Nephron progenitor cell (in vitro differentiated cells): ENCODE measurements at places on chromosomes 12 and 14.

DNA sequence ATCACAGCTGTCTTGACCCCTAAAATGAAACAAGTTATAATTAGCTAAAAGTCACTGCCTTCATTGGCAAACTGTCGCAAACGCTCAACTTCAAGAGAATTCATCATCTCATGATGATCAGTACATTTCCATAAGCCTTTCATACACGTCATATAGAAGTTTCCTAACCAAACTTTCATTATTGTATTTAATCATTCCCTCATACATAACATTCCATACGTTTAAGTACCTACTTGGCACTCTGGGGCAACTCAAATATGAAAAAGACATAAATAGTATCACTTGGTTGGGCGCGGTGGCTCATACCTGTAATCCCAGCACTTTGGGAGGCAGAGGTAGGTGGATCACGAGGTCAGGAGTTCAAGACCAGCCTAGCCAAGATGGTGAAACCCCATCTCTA, 12.4 kb upstream of the PPP2R5E start:
- no peak for DNase-seq
- H3K27me3 ChIP-seq = peaks cover 17% of the 10 kb centered on the region
- peaks cover 5% of the 10 kb centered on the region for H3K4me1 ChIP-seq
- no peak overlapping the region for H3K27ac ChIP-seq

- H3K27ac ChIP-seq = no peak overlapping the region
- H3K4me1 ChIP-seq = no peaks in the 10 kb centered on the region
Observed at GRCh38 chr14:75205591-75205990, 29.2 kb upstream of the TMED10 start.

GRCh38 chr14:56552615-56553014, 27.0 kb upstream of the TMEM260 start:
- no peak overlapping the region for H3K27ac ChIP-seq
- peaks cover 22% of the 10 kb centered on the region for H3K27me3 ChIP-seq
- no peaks in the 10 kb centered on the region for H3K36me3 ChIP-seq

GRCh38 chr12:118436002-118436730, 59.8 kb downstream of the SUDS3 start:
- no peak overlapping the region for H3K27ac ChIP-seq

GRCh38 chr12:107469011-107469410, 216.6 kb upstream of the PWP1 start:
- no peaks in the 10 kb centered on the region for H3K36me3 ChIP-seq
- no peak overlapping the region for H3K4me3 ChIP-seq
- H3K27me3 ChIP-seq = peaks cover 32% of the 10 kb centered on the region
- no peak for DNase-seq
- H3K4me1 ChIP-seq = peaks cover 52% of the 10 kb centered on the region
- no peak overlapping the region for H3K27ac ChIP-seq

DNA sequence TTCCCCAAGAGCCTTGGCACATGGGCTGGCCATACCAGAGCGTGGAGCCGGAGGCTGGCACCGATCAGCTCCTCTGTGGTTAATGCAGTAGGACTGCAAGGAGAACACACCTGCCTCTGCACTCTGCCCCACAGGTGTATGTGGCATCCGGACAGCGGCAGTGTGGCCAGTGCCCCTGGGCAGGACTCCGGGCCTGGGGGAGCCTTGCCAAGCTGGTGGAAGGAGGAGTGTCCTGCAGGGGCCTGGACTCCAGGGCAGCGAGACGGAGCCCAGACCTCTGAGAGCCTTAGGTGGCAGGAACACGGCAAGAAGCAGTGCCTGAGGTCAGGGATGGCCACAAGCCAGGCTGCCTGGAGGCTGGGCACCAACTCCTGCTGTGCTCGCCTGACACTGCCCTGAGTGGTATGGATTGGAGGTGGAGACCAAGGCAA, 5.3 kb upstream of the BEGAIN start:
- no peak overlapping the region for H3K4me3 ChIP-seq
- DNase-seq = no peak
- peaks cover 18% of the 10 kb centered on the region for H3K4me1 ChIP-seq
- H3K36me3 ChIP-seq = no peaks in the 10 kb centered on the region

- DNase-seq = no peak
- no peaks in the 10 kb centered on the region for H3K4me1 ChIP-seq
- H3K27ac ChIP-seq = no peak overlapping the region
- no peaks in the 10 kb centered on the region for H3K27me3 ChIP-seq
Observed at GRCh38 chr12:78275886-78276285, 445.2 kb downstream of the NAV3 start.

DNA sequence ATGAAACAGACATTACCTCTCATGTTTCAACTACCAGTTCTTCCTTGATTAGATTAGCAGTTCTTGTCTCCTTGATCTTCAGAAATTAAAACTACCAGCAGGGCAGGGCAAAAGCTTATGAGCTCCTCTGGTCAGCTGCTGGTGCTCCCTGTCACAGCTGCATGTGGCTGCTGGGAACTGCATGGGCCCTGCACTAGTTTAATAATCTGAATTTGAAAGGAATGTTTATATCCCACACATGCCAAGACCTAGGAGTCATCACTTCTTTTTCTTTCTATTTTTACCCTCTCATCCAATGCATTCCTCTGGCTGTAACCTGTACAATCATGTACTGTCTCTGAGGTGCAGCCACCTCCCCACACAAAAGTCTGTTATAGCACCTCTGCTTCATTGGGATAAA, 73.9 kb downstream of the ARMH4 start:
- H3K36me3 ChIP-seq = no peaks in the 10 kb centered on the region
- no peak overlapping the region for H3K4me3 ChIP-seq
- peaks cover 10% of the 10 kb centered on the region for H3K27me3 ChIP-seq
- no peaks in the 10 kb centered on the region for H3K4me1 ChIP-seq
- no peak overlapping the region for H3K27ac ChIP-seq

DNA sequence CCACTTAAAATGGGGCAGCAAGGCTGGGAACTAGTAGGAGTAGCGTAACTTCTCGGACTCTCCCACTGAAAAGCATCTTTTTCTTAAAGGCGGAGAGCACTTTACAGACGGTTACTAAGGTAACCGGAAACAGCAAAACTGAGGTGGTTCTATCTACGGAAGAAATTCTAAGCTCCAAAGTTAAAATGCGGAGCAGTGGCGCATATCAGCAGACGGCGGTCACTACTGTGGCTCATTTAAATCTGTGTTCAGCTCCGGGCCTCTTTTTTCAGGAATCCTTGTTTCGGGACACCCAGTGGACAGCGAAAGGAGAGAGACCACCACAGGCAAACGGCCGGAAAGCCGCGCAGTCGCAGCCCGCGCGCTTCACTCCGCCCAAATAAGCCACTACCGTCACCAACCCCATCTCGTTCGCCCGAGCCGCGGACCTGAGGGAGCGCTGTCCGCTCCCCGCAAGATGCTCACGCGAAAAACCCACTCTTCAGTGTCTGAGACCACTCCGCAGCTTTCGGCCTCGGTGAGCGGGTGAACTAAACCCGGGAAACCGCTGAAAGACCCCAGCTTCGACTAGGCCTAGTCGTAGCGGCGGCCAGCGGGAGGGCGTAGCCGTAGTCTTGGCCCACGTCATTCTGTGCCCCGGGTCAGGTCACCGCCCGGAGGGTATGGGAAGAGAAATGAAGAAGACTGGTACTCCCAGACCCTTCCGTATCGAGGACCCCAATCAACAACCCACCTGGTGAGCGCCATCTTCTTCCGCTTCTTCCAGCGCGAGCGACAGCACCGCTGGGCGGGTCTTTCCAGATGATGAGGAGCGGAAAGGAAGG, at the start of gene SNW1:
TSS of gene SNW1 (minus strand) at position 776 of the 824 bp plus-strand sequence. CDS start at position 747, 29 bp downstream.
- no peaks in the 10 kb centered on the region for H3K27me3 ChIP-seq
- peaks cover 41% of the 10 kb centered on the region for H3K4me1 ChIP-seq
- peak within 1 kb of the TSS; percentile 96 for H3K4me3 ChIP-seq
- peak within 1 kb of the TSS; percentile 99 for H3K27ac ChIP-seq

DNA sequence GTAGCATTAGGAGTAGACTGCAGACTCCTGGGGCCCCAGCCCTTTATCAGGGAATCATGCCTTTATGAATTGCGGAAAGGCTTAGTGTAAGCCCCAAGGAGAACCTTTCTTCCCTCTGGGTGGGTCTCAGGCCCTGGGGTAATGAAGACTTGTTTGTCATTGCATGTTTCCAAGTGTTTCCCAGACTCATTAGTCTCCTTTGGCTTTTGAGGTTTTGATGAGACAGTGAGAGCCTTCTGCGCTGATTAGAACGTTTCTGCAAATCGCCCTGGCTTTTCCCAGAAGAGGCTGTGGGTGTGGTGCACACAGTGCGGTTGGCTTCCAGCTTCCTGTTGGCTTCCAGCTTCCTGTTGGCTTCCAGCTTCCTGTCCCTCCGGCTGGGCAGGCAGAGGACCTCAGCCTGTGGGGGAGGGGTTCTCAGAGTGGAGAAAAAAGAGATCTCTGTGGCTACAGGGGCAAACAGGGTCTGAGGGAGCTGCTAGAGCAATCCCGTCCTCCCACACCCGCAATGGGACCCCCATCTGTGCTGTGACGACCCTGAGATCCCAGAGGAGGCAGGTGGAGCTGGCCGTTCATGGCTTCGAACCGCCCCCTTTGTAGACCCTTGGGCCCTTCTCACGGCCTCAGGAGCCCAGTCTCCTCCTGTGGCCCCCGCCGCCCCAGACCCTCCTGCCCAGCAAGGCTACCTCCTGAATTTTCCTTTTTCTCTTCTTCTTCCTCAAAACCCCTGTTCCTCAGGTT, 42.1 kb downstream of the GPR68 start:
- H3K27me3 ChIP-seq = peaks cover 2% of the 10 kb centered on the region
- H3K4me3 ChIP-seq = no peak overlapping the region
- H3K36me3 ChIP-seq = peaks cover 76% of the 10 kb centered on the region
- no peak for DNase-seq

DNA sequence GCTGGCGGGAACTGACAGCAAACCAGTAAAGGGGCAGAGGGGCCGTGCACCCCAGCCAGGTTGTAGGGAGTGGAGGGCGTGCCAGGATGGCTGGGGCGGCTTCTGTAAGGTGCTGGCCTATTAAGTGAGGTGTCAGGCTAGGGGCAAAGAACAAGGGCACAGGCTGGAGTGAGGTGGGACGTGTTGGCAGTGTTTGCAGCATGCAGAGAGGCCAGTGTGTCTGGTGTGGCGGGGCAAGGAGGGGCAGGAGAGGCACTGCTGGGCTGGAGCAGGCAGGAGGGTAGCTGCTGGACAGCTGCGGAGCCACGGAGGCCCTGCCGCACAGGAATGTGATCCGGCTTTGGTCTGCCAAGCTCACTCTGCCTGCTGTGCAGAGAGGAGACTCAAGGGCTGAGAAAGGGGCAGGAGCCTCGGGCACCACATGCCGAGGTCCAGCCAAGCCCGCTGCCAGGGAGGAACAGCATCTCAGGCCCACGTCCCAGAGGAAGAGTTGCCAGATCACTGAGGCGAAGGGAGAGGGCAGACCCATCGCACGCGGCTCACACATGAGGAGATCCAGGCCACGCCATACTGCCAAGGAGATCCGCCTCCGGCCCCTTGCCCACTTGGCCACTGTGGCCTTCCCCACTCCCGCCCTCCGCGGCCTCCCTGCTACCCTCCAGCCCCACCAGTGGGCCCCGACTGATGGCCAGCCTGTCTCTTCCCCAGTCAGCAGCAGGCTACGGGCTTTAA, 46.8 kb downstream of the AMN start:
- no peak overlapping the region for H3K4me3 ChIP-seq
- H3K4me1 ChIP-seq = peaks cover 5% of the 10 kb centered on the region
- H3K27me3 ChIP-seq = no peaks in the 10 kb centered on the region
- H3K36me3 ChIP-seq = peaks cover 73% of the 10 kb centered on the region

DNA sequence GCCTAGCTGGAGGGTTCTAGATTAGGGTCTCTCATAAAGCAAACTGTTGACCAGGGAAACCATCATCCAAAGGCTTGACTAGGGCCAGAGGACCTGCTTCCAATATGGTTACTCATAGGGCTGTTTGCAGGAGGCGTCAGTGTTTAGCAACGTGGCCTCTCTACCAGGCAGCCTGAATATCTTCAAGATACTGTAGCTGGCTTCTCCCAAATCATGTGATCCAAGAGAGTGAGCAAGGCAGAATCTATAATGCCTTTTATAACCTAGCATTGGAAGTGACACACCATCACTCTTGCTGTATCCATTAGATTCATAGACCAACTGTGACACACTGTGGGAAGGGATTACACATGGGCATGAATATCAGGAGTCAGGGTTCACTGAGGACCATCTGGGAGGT, 17.3 kb downstream of the TPH2 start:
- H3K27me3 ChIP-seq = peaks cover 2% of the 10 kb centered on the region
- no peak overlapping the region for H3K27ac ChIP-seq
- H3K4me3 ChIP-seq = no peak overlapping the region
- no peak for DNase-seq

- H3K36me3 ChIP-seq = peaks cover 68% of the 10 kb centered on the region
- H3K4me3 ChIP-seq = no peak overlapping the region
- peaks cover 3% of the 10 kb centered on the region for H3K27me3 ChIP-seq
- H3K4me1 ChIP-seq = peaks cover 25% of the 10 kb centered on the region
- no peak for DNase-seq
Observed at GRCh38 chr14:100339766-100340422, 16.8 kb downstream of the SLC25A47 start.

- DNase-seq = no peak
- H3K4me3 ChIP-seq = no peak overlapping the region
Observed at GRCh38 chr12:127779301-127780045, 487.5 kb upstream of the TMEM132C start.

DNA sequence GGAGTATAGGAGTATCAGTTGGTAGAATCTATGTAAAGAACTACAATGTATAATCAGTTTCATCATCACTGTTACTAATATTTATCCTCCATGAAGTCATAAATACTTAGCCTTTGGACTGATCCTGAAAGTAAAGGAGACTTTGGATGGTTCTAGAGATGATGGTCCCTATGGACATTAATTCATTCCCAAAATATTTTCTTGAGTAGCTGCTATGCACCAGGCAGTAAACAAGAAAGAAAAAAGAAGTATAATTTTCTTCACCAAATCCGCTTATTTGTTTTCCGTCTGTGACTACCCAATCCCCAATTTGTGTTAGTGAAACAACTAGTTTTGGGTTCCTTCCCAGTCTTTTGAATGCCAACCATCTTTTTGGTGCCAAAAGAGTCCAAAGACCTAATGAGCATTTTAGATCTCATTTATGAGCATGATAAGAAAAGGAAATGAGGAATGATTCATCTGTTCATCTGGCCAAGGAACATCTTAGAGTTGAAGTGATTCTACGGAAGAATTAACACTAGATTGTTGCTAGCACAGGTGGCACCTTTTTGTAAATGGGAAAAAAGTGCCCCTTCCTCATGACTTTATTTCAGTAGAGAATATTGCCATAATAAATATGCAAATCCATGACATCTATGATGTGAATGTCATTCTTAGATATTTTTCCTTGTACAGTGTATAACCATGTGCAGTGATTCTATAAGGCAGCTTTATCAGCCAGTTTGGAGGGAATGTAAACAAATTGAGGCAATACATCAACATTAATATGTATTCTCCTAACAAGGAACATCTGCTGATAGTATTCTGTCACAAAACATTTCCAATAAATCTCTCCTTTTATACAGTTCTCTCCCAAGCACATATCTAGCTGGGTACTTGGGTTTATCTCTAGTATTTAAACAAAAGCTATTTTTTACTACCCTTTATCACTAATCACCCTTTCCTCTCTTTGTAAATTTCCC, 85.1 kb upstream of the CCDC91 start:
- H3K4me3 ChIP-seq = no peak overlapping the region
- H3K27me3 ChIP-seq = peaks cover 6% of the 10 kb centered on the region
- H3K27ac ChIP-seq = no peak overlapping the region
- H3K4me1 ChIP-seq = no peaks in the 10 kb centered on the region

DNA sequence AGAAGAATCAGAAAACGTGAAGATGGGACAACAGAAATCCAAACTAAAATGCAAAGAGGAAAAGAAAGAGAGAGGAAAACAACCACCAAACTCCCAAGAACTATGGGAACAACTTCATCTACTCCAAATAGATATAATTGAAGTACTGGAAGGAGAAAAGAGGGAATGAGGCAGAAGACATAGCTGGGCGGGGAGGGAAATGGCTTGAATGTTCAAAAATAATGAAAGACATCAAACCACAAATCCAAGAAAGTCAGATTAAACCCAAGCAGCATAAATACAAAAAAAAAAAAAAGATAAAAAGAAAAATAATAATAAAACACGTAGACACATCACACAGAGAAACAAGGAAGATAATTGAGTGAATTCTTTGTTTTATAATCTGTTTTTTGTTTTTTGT, 12.3 kb upstream of the HSP90B1 start:
- DNase-seq = no peak
- H3K4me3 ChIP-seq = no peak overlapping the region
- H3K27ac ChIP-seq = no peak overlapping the region
- peaks cover 8% of the 10 kb centered on the region for H3K36me3 ChIP-seq
